ENCODE measurements at places on chromosomes 7 and 10. TPM values are rescaled to one million over a fixed set of nuclear protein-coding genes. Genes with fewer than 3 reads are reported as not detected.

The USP54 gene
- 9.7 TPM for total RNA-seq

The CYP2C9 gene
- not detected for total RNA-seq

The EN2 gene
- total RNA-seq: not detected

The GRM3 gene
- not detected for total RNA-seq

GRCh38 chr7:3518546-3518945, 217.5 kb downstream of the SDK1 start:
- no peak for DNase-seq

- DNase-seq: no peak
These were observed 6.2 kb downstream of the PYROXD2 start for GRCh38 chr10:98408799-98409198.

GRCh38 chr10:44557596-44558191, 172.8 kb upstream of the CXCL12 start:
- no peak for DNase-seq

DNA sequence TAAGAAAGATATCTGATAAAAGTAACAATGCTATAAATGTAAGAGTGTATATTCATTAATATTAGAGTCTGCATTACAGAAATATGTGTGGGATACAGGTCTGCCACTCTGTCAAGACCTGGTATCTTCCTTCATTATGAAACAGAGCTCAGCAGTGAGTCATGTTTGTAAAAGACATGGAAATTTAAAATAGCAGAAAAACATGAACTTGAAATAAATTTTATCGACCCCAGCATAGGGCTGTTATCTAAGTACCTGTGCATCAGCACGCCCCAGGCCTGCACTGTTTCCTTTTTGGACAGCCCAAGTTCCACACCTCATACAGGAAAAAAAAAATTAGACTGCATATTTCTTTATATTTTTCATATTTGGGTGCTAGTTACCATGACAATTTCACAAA, 58.0 kb upstream of the ZPBP start:
- DNase-seq: no peak

GRCh38 chr10:78579995-78580394, 488.8 kb upstream of the ZMIZ1 start:
- no peak for DNase-seq

GRCh38 chr7:124713086-124713485, 52.5 kb downstream of the GPR37 start:
- DNase-seq: no peak

DNA sequence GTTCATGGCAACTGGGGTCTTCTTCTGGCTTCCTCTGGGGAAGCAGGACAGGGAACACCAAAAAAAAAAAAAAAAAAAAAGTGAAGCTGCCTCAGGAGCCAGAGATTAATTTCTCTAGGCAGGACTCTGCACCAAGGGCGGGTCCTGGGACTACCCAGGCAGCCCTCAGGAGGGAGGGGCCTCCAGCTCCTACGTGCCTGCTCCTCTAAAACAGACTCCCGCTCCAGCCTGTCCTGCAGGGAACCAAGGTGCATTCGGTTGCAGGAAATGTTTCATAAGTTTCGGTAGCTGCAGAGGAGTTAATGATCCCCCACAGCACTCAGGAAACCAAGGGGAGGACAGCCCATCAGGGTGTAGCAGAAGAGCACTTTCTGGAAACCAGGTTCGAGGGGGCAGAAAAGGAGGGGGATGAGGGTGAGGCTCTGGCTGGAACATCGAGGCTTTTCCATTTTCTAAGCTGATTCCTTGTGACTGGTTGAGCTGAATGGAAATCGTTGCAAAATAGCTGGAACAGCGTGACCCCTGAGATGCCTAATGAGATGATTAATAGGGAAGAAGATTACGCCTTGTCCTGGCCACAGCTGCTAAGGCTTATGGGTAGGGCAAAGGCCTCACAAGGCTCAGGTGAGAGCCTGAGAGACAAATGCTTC, 84.2 kb downstream of the STRA8 start:
- DNase-seq: no peak

DNA sequence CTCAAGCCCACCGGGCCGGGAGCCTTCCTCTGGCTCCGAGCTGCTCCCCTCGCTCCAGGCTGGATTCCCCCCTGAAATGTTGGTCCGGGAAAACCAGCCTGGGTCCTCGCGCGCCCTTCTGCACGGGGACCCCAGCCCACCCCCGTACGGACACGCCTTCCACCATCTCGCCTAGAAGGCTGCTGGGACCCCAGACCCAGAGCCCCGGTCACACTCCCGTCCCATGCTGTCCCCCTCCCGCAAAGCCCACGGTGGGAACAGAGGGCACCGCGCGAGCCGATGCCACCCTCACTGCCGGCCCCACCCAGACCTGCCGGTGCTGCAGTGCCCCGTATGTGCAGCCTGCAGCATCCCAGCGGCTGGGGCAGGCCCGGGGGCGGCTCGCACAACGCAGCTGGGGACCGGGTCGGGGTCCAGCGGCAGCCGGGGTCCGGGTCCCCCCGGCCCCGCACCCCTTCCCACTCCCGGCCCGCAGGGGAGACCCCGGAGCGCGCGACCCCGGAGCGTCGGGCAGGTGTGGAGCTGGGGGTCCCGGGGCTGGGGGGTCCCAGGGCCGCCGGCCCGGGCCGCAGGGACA, 871 bp downstream of the SPOCK2 start:
- DNase-seq: no peak

- DNase-seq: no peak
These were observed 73.1 kb downstream of the ABCC2 start for GRCh38 chr10:99855479-99856071.

- DNase-seq: no peak
These were observed 61.4 kb upstream of the COMTD1 start for GRCh38 chr10:75297021-75297599.

DNA sequence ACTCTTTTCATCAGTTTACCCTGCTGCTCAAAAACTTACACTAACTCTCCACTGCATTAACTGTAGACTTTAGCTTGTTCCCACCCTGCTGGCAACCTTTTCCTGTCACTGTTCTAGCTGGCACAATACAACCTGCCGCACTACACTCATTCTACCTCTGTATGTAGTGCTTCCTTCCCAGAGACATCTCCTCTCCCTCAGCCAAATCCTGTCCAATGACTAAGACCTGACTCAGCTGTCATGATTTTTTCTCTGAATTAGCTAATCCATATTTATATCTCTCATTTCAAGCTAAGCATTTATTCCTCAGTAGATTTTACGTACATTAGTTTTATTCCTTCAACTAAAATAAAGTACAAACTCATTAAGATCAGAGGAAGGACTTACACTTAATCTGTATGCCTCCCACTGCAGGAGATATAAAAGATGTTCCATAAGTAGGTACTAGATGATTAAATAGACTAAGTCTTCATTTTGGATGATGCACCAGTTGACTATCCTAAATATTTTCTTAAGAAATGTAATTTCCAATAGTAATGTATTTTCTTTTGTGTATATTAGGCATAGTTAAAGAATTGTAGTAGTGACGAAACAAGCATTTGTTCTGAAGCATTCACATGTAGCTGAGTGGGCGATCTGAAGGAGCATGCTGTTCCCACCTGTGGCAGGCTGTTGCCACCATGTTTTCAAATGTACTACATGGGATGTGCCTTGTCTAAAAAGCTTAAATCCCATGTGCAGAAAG, 189.1 kb downstream of the SKAP2 start:
- DNase-seq: no peak

DNA sequence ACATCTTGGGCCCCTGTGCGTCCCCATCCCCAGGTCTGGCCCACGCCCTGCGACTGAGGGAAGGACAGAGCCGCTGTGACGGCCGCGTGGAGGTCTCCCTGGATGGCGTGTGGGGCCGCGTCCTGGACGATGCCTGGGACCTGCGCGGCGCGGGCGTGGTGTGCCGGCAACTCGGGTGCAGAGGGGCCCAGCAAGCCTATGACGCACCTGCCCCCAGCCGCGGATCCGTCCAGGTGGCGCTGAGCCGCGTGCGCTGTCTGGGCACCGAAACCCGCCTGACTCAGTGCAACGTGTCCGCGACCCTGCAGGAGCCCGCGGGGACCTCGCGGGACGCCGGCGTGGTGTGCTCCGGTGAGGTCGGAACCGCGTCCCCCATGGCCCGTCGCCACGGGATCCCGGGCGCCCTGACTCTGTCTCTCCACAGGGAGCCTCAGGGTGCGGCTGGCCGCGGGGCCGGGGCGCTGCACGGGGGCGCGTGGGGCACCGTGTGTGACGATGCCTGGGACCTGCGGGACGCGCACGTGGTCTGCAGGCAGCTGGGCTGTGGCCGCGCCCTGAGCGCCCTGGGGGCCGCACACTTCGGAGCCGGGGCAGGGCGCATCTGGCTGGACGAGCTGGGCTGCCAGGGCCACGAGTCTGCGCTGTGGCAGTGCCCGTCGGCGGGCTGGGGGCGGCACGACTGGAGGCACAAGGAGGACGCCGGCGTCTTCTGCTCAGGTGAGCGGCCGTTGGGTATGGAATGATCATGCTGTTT, 5.9 kb downstream of the SCART1 start:
- DNase-seq: no peak

- DNase-seq: no peak
These were observed 115.6 kb downstream of the CDK6 start for GRCh38 chr7:92720604-92721350.

DNA sequence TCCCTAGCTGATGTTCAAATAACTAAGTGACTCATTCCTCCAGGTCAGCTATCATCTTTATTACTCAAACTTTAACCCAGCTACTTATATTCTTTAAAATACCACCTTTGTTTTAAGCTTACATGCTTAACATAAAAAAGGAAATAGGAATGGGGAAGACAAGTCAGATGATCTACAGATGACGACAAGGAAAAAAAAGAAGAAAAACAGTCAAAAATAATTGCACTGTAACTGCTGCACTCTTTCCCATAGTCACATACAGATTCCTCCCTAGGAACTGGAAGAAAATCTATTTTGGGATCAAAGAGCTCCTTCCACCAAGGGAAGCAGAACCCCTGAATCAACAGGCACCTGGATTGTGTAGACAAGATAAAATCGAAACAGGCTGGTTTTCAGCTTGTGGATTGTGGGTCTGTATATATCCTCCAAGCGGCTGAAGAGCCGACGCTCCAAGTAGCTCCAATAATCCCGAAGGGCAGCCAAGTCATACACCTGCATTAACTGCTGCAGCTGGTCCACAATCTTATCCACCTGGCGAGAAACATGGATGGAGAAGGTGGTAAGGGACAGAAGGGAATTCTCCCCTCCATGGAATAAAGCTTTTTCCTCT, 2.0 kb downstream of the WDR91 start:
- no peak for DNase-seq

DNA sequence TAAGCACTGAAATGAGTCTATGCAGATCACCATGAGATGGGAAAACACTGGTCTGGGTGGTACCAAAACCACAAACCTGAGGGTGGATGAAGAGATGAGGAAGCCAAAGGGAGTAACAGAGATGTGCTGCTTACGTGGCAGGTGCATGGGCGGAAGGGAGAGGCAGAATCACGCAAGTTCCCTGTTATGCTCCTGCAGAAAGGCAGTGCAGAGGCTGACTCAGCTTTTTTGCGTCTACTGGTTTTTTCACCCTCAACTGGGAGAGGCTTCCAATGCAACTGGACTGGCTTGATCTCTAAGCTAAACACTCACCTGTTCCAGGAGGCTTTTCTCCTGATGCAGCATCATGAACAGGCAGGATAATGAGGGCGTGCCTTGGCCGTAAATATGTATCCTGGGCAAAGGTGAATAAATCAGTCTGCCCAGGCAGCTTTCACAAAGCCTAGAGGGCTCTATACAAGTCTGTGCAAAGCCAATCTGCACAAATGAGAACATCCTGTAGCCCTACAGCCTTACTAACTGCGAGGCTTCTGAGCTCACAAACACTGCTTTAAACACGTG, 95.4 kb upstream of the AFAP1L2 start:
- peak; percentile 59 for DNase-seq

DNA sequence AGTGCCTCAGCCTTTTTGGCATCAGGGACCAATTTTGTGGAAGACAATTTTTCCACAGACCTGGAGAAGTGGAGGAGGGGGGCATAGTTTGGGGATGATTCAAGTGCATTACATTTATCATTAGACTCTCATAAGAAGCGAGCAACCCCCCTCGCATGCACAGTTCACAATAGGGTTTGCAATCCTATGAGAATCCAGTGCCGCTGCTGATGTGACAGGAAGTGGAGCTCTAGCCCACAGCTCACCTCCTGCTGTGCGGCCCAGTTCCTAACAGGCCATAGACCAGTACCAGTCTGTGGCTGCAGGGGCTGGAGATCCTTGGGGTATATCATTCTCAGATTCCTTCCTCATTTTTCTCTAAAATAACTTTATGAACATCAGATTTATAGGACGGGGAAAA, 50.8 kb downstream of the ATAD1 start:
- DNase-seq: no peak

GRCh38 chr7:101608772-101609713, 20.1 kb downstream of the MYL10 start:
- DNase-seq: no peak

DNA sequence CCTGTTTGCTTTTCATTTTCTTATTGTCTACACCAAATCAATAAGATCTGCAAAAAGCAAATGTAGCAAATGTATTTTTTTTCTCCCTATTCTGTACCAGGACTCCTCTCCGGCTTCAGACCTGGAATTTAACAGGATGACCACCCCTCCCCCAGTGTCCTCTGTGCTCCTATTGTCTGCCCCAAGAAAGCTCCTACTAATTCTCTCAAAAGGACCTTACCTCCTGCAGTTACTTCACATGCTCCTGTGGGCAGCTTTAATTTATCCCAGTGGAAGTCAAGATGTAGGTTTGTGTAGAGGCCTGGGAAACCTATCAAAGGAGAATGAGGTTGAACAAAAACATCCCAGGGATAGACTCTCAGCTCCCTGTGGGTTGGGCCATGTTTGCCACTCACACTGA, 31.3 kb downstream of the PLXNA4 start:
- no peak for DNase-seq

DNA sequence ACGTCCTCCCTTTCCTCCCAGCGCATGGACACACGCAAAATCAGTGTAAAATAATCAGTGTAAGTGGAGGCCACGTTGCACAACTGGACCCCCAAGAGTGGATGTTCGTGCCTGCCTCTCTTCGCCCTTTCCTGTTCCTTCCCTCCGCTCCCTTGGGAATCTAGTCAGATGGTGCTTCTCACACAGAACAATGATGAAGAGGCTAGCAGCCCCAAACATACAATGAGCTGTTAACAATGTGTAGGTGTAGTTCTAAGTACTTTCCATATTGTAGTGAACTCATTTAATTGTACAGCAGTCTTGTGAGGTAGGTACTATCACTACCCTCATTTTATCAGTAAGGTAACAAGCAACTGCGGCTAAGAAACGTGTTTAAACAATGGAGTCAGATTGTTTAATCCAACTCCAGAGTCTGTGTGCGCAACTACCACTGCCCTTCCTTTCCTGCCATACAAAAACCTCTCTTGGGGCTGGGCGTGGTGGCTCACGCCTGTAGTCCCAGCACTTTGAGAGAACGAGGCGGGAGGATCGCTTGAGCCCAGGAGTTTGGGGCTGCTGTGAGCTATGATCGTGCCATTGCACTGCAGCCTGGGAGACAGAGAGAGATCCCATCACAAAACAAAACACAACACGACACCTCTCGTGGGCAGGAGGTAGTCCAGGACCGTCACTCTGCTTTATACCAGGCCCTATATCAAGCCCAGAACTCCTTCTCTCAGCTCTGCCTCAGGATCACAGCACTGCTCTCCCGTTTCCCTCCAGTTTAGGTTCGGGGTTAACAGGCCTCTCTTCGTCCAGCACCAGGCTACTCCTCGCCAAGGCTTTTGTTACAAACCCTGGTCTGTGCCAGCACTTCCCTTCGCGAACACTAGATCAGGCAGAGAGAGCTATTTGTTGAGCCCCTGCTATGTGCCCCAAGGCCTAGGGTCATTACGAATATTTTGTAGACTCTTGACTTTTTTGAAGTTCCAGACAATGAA, 1.1 kb downstream of the FKBP9 start:
- DNase-seq: no peak

- DNase-seq: no peak
These were observed 34.4 kb upstream of the DYNC1I1 start for GRCh38 chr7:95737828-95738505.
